BE2C (cell line): ENCODE measurements at places on chromosomes 11 and 22.

GRCh38 chr11:107549253-107549953 lies 16.1 kb downstream of the ALKBH8 start:
- peak; percentile 24 for DNase-seq

DNA sequence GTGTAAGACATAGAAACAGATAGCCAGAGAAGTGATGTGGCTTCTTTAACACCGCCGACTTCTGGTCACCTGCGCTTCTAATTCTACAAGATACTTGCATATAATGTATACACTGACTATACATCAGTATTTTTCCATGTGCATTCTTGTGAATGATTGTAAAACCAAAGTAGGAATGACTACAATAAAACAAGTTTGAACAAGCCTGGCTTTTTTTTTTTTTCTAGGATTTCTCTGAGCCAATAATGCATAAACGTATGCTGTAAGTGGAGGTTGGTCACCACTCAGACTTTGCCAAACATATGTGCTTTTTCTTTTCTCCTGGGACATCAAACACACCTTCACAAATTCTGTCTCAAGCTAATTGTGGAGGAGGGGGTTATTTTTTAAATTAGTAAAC lies 237.8 kb upstream of the KIRREL3 start:
- DNase-seq: no peak

DNA sequence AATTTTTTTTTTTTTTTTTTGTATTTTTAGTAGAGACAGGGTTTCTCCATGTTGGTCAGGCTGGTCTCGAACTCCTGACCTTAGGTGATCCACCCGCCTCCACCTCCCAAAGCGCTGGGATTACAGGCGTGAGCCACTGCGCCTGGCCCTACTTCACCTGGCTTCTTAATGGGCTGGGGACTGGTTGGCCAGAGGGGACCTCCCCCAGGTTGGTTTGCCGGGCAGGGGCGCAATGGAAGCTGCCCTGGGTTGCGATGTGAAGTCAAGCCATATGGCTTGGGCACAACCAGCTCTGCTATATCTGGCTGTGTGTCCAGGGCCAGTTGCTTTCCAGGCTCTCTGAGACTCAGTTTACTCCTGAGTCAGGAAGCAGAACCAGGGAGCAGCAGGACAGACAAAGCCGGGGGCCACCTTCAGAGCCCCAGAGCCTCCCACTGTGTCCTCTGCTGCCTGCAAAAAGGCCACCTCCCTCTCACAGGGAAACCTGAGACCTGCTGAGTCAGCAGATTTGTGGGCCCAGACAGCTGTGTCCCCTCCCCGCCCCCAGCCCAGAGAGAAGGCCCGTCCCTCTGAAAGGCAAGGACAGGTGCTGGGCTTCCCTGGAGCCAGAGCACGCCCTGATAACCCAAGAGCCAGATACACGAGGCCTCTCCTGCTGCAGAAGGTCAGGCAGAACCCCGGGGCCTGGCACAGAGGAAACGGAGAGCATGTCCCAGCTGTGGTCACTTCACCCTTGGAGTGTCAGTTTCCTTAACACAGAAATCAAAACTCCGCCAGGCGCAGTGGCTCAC lies 29.2 kb upstream of the DAGLA start:
- DNase-seq: no peak

DNA sequence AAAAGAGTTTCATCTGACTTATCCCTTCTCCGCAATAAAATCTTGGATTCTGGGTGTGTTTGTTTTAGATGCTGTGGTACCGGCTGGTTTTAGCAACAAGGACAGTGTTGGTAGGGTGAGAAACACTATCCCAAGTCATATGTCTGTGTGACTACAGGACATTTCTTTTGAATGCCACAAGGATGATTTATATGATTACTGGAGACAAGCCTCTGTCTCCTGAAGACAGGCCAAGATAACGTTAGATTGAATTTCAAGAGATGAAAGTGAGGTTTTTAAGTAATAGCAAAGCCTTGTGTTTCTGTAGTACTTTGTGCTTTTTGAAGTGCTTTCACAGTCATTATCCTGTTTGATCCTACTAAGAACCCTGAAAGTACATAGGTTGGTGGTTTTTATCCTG lies 101.6 kb downstream of the COMMD9 start:
- DNase-seq: no peak
